ENCODE measurements at places on chromosomes 6 and 20.

- peak; percentile 80 for DNase-seq
These were observed 24.9 kb upstream of the MAP3K7 start for GRCh38 chr6:90611543-90612312.

- DNase-seq = no peak
These were observed 402.6 kb downstream of the BCKDHB start for GRCh38 chr6:80508885-80509630.

- no peak for DNase-seq
These were observed 201.2 kb upstream of the THBS2 start for GRCh38 chr6:169454872-169455204.

GRCh38 chr20:5172903-5173463 lies 46.2 kb downstream of the CDS2 start:
- no peak for DNase-seq

GRCh38 chr20:11331096-11331495 lies 586.6 kb upstream of the BTBD3 start:
- DNase-seq = no peak

GRCh38 chr6:105786890-105787655 lies 299.1 kb upstream of the PRDM1 start:
- no peak for DNase-seq

DNA sequence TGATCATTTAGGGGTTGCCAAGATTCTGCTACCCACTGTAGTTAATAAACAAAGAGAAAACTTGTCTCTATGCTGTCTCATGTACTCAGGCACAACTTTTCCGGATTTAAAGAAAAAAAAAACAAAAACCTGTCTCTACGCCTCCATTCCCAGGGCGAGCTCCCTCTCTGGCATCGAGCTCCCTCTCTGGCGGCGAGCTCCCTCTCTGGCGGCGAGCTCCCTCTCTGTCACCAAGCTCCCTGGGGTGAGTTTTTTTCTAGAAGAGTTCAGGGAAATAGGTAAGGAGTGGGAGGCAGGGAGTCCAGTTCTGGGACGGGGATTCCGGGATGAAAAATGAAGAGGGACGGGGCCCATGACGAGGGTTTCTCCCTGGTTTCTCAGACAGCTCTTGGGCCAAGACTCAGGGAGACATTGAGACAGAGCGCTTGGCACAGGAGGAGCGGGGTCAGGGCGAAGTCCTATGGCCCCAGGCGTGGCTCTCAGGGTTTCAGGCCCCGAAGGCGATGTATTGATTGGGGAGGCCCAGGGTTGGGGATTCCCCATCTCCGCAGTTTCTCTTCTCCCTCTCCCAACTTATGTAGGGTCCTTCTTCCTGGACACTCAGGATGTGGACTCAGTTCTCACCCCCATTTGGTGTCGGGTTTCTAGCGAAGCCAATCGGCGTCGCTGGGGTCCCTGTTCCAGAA lies 16.5 kb upstream of the HLA-A start:
- peak; percentile 44 for DNase-seq

GRCh38 chr6:108655806-108656651 lies 95.3 kb downstream of the FOXO3 start:
- no peak for DNase-seq

- peak; percentile 65 for DNase-seq
These were observed 174.2 kb upstream of the THBS2 start for GRCh38 chr6:169427856-169428255.

DNA sequence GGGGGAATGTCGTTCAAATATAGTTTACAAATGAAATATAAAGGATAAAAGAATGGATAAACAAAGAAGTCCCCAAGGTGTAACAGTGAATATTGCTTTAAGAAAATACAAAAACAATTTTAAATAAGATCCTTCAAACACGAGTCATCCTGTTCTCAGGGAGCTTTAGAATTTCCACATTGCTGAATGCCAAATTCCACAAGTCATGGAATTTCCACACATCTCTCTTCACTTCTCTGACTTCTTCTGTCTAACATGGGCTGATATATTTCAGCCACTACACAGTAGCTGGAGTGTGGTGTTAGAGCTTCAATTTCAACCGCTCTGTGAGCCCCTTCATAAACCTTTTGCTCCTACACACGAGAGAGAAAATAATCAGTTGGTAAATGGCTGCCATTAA lies 28.0 kb downstream of the IL22RA2 start:
- no peak for DNase-seq

- no peak for DNase-seq
These were observed 3.5 kb downstream of the GNMT start for GRCh38 chr6:42963855-42964605.

DNA sequence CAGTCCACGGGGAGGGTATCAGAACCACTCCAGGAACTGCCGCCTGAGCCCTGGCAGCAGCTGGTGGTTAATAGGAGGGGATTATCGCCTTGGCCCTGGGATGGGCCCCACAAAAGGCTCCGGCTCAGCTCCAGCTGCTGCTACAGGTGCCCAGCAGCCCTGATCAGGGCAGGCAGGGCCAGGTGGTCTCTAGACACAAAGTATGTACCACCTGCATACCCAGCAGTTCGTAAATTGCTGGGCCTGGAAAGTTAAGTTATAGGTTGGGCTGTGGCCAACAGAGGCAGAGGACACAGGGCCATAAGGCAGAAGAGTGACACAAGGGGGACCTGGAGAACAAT lies 35.1 kb downstream of the RRBP1 start:
- DNase-seq = no peak

DNA sequence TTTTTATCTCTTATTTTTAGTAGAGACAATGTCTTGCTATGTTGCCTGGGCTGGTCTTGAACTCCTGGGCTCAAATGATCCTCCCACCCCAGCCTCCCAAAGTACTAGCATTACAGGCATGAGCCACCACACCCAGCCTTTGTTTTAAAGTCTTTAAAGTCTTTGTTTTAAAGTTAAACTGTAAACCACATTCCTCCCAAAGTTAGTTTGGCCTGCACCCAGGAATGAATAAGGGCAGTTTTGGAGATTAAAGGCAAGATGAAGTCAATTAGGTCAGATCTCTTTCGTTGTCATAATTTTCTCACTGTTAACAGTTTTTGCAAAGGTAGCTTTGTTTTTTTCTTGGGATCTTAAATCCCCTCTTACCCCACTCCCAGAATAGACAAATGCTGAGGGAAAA lies 63.8 kb downstream of the UBR2 start:
- DNase-seq = no peak

- DNase-seq = no peak
These were observed 217.6 kb upstream of the HDDC2 start for GRCh38 chr6:125519367-125519766.

- no peak for DNase-seq
These were observed 184.3 kb upstream of the SYNCRIP start for GRCh38 chr6:85826997-85827396.

DNA sequence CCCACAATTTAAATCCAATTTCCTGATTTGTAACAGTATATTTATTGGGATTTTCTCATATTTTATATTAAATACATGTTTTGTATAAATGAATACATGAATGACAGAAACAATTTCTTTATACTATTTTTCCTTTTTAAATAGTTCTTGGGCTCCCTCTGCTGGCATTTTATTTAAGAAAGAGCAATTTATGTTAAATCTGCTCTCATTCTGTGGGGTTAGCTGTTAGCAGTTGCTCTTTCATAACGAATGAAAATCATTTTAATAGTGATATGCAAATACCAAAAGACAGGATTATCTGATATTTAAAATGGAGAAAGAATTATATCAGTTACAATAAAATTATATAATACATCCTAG lies 118.3 kb downstream of the RALGAPA2 start:
- DNase-seq = no peak

DNA sequence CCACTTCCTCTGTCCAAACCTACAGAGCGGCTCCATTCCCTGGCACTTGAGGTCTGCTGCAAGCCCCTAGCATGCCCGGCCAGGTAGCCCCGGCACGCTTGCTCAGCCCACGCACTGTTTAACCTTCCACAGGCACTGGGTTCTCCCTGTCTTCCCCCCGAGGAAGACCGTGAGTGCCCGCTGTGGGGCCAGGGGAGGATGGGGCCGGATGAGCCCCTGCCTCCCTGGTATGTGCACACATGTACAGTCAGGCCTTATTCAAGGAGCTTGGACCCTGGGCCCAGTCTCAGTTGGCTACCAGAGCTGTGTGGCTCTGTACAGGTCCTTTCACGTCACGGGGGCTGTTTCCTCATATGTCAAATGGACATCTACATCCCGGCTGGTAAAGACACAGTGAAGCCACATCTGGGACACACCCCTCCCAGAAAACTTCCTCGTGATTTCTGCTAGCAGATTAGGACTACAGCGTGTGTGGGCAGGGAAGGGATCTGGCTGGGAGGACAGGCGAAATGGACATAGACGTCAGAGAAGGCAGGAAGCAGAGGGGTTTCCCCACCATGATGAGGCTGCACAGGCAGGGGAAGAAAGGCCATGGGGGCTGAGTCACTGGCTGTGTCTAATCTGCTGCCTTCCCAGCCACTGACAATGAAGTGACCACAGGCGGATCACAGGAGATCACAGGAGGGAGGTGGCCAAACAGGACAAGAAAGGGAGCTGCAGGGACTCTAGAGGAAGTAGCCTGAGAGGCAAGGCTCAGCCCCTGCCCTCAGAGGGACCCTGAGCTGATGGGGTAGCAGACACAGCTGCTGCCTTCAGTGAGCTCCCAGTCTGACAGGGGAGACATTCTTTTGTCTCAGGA lies 62.9 kb downstream of the MRPL14 start:
- no peak for DNase-seq

DNA sequence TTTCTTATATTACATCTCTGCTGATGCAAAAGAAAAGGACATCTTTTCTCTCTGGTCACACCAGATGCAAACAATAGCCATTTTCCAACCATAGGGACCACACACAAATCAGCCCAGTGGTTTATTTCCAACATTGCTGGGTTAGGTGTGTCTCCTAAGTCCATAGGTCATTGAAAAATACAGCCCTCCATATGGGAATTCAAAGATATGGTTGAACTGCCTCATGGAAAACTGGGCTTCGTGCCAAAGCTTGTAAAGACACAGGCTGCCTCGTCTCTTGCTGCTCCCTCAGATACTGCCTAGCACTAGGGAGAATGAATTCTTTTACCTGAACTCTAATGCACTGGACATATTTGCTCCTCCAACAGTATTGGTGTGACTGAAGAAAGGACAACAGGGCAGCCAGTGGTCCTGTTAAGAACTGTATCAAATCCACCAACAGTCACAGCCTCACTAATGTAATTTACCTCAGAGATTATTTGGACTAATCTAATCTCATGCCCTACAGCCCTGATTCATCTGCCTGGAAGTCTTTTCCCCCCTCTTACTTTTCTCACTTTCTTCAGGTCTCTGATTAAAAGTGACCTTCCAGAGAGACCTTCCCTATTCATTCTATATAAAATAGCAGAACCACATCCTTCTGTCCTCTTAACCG lies 48.3 kb upstream of the TBC1D32 start:
- DNase-seq = no peak

- no peak for DNase-seq
These were observed 124.8 kb upstream of the SLC2A12 start for GRCh38 chr6:134177236-134177635.

GRCh38 chr6:30720738-30721197 lies 616 bp downstream of the TUBB start:
- DNase-seq = peak; percentile 88
